ENCODE measurements at places on chromosomes 7 and 10. TPM values are rescaled to one million over a fixed set of nuclear protein-coding genes. Genes with fewer than 3 reads are reported as not detected.

DNA sequence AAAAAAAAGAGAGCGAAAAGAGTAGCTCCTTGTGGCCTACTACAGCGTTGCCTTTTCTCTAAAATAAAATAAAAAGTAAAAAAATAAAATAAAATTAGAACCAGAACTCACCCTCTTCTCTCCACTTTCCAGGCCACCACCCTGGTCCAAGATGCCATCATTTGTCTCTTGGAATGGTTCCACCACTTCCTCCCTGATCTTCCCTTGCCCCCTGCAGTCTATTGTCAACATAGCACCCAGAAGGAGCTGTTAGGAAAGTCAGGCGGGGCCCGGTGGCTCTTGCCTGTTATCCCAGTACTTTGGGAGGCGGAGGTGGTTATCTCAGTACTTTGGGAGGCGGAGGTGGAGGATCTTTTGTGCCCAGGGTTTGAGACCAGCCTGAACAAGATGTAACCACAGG is 7.6 kb upstream of the GRID2IP start:
- DNase-seq = no peak

- peak; percentile 24 for DNase-seq
Measured at GRCh38 chr10:98611436-98611835, 164.7 kb upstream of the HPS1 start.

DNA sequence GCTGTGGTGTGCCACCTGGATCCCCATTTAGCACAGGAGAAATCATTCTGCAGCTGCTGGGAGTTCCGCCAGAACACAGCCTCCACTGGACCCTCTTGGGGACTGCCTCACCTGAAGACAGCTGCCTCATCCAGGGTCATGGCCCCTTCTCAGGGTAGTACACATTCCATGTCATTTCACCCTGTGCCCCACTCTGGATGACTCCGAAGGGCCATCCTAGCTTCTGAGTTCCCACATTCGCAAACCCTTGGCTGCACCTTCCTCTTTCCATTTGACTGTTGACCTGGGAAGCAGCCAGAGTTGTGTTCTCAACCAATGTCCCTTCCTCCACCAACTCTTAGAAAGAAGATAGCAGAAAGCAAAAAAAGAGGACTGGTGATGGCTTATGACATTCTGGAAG is 125.6 kb upstream of the TBX20 start:
- DNase-seq = peak; percentile 4

GRCh38 chr7:41817386-41817785 is 114.5 kb upstream of the INHBA start:
- no peak for DNase-seq

GRCh38 chr7:116912269-116912909 is 40.9 kb upstream of the ST7 start:
- DNase-seq = no peak

THNSL1 gene
- polyA plus RNA-seq = 7.0 TPM

GRCh38 chr10:74548676-74549075 is 277.7 kb upstream of the KAT6B start:
- DNase-seq = no peak

GRCh38 chr10:79013406-79013987 is 55.3 kb upstream of the ZMIZ1 start:
- no peak for DNase-seq

- DNase-seq = no peak
Measured at GRCh38 chr7:46581268-46581667, 660.2 kb upstream of the IGFBP3 start.

GRCh38 chr10:23777153-23777552 is 338.3 kb downstream of the OTUD1 start:
- DNase-seq = no peak

GRCh38 chr7:95047291-95047690 is 139.9 kb downstream of the PPP1R9A start:
- no peak for DNase-seq

GRID1 gene
- 4.4 TPM for polyA plus RNA-seq

PON3 gene
- polyA plus RNA-seq = 13.5 TPM

- no peak for DNase-seq
Measured at GRCh38 chr10:43976292-43976691, 327.6 kb upstream of the ZNF32 start.

GRCh38 chr10:59269651-59270050 is 92.7 kb downstream of the FAM13C start:
- no peak for DNase-seq

MGAM2 gene
- 0.03 TPM for polyA plus RNA-seq

PAX4 gene
- polyA plus RNA-seq = not detected

CFAP70 gene
- polyA plus RNA-seq = 2.6 TPM

DNA sequence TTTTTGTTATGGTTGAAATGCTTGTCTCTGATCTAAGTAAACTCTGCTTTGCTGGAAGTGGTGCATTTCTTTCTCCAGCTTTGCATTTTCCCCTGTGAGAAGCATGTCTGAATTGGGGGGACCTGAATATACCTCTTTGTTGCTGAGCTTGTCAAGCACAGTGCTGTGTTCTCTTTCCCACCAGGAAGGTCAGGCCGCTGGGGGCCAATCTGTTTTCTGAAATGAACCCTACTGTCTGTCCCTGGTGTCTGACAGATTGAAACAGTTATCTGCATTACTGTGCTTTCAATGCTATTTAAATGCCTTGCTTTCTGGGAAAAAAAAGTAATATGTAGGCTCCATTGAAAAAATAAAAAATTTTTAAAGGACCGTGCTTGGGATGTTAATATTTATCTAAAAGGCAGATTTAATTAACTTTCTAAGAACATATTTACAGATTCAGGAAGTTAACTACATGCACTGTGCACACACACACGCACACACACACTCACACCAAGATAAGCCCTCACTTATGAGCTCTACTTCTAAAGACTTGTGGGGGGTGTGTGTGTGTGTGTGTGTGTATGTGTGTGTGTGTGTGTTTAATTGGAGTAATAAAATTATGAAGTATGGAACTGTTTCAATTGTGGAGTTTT is 127.0 kb upstream of the FZD1 start:
- DNase-seq = no peak

- DNase-seq = peak; percentile 7
Measured at GRCh38 chr10:13439313-13440184, 89.3 kb downstream of the BEND7 start.

- peak; percentile 69 for DNase-seq
Measured at GRCh38 chr10:58590152-58590840, 77.6 kb downstream of the BICC1 start.

KLF14 gene
- polyA plus RNA-seq = 1.2 TPM

DNA sequence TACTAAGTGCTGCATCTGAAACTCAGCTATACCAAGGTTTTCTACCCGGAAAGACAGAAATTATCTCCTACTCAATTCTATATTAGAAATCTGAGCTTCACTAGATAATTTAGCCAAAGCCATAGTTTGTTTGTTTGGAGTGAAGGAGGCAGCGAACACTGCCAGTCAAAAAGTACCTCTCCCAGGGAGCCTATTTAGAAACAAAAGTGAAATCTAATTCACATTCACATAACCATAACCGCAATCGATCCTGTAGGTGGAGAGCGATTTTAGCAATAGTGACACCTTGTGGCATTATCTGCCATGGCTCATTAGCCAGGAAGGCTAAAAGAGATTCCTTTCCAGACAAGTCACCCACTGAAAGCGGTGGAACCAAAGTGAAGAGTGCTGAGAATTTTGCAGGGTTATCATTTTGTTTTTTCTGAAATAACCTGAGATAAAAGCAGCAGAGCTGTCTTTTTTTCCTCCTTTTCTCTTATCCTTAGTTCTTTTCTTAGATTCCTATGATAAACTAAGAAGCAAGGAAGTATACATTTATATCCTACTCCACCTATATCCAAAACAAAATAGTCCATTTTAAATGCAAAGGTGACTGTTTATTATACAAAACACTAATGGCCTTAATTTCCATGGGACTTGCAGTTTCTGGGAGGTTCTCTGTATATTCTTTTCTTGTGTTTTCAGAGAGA is 83.7 kb upstream of the BET1 start:
- peak; percentile 59 for DNase-seq

GRCh38 chr7:30594048-30594539 is 584 bp upstream of the GARS1 start:
- DNase-seq = no peak

CYTH3 gene
- polyA plus RNA-seq = 26.6 TPM

DNA sequence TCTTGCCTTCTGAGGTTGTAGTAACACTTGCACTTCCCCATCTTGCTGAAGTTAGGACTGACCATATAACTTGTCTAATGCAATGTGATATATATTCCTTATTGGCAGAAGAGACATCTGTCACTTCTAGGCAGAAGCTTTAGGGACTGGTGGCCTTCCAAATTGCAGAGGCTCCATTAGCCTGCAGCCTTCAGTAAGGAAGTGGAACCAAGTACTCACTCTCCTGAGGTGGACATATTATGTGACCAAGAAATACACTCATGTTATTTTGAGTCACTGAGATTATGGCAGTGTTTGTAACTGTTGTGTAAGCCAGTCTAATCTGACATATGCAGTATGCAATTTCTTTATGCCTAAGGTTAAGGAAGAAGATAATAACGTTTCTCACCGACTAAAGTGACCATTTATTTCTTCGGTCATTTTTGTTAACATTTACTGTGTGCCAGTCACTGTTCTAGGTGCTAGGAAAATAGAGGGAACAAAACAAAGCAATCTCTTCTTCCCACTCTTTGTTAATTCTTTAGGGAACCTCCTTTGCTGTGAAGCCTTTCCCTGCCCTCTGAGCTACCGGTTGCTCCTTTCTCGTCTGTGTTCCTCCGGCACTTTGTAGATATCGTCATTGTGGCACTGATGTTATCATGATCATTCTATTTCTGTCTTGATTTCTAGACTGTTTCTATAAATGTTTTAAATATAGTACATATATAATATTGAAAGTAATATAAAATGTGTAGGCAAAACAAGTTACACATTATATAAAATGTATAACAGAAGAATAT is 52.9 kb upstream of the HBP1 start:
- DNase-seq = no peak

- no peak for DNase-seq
Measured at GRCh38 chr10:19956516-19957032, 140.3 kb downstream of the PLXDC2 start.

NXPH1 gene
- polyA plus RNA-seq = not detected

SFXN4 gene
- polyA plus RNA-seq = 23.4 TPM

ZNF117 gene
- 34.9 TPM for polyA plus RNA-seq

ACBD5 gene
- not detected for polyA plus RNA-seq

- no peak for DNase-seq
Measured at GRCh38 chr10:43452356-43452914, 15.5 kb downstream of the ZNF487 start.

DNA sequence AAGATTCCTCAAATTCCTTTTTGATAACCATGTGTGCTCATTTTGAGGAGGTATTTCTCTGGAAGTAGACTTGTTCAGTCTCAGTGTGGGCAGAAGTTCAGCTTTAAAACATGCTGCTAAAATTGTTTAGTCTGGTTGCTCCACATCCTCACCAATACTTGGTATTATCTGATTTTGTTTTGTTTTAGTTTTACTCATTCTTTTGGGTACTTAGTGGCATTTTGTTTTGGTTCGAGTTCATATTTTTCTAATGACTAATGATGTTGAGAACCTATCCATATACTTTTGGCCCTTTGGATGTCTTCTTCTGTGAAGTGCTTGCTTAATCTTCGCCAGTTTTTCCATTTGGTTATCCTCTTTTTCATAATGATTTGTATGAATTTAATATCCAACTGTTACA is 694.2 kb upstream of the FZD8 start:
- no peak for DNase-seq

GRCh38 chr10:106819490-106819889 is 345.0 kb downstream of the SORCS1 start:
- DNase-seq = no peak

AGR2 gene
- polyA plus RNA-seq = 8.9 TPM

NACAD gene
- polyA plus RNA-seq = 4.9 TPM

CLCN1 gene
- not detected for polyA plus RNA-seq

GRCh38 chr10:16795410-16796073 is 21.7 kb downstream of the RSU1 start:
- no peak for DNase-seq

GRCh38 chr7:16114633-16115032 is 306.7 kb downstream of the CRPPA start:
- no peak for DNase-seq

CACNB2 gene
- polyA plus RNA-seq = 1.4 TPM

- no peak for DNase-seq
Measured at GRCh38 chr10:88092973-88093372, 229.5 kb downstream of the PTEN start.

ALOX5 gene
- 13.5 TPM for polyA plus RNA-seq

DNAJC9 gene
- polyA plus RNA-seq = 24.6 TPM

GRCh38 chr7:104927055-104927454 is 87.0 kb upstream of the KMT2E start:
- DNase-seq = no peak

WNT2 gene
- polyA plus RNA-seq = 1.9 TPM

- DNase-seq = no peak
Measured at GRCh38 chr7:144503215-144503614, 99.7 kb upstream of the NOBOX start.

DNA sequence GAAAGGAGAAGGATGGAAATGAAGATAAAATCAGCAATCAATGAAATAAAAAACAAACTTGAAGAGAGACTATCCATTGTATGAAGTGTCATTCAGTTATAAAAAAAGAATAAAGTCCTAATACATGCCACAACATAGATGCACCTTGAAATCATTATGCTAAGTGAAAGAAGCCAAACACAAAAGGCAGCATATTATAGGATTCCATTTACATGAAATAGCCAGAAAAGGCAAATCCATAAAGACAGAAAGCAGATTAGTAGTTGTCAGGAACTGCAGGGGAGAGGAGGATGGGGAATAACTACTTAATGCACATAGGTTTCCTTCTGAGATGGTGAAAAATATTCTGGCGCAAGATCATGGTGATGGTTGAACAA is 6.6 kb upstream of the PON1 start:
- no peak for DNase-seq

- no peak for DNase-seq
Measured at GRCh38 chr7:150962553-150963399, 15.3 kb downstream of the KCNH2 start.

GRCh38 chr7:116598278-116598677 is 73.4 kb downstream of the CAV1 start:
- no peak for DNase-seq

UTF1 gene
- not detected for polyA plus RNA-seq

Data from muscle of arm (tissue), 14 donors.